CD4-positive, alpha-beta T cell treated with Interleukin-6 for 4 hours (primary cell): ENCODE measurements at places on chromosomes 7 and 10.

DNA sequence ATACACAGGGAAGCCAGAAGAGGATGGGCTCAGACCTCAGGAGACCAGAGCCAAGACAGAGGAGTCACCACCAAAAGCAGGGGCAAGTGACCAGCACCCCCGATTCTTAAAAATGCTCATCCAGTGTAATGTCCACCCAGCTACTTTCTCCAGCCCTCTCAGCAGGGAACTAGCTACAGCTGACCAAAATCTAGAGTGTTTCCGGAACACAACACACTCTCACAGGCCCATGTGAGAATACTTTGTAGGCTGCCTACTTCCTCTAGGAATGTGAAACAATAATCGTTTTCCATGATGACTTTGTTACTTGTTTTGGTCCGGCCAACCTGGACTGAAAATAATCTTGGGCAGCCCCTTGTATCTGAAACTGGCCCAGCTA, 14.5 kb downstream of the PSAP start:
- no peak for DNase-seq

DNA sequence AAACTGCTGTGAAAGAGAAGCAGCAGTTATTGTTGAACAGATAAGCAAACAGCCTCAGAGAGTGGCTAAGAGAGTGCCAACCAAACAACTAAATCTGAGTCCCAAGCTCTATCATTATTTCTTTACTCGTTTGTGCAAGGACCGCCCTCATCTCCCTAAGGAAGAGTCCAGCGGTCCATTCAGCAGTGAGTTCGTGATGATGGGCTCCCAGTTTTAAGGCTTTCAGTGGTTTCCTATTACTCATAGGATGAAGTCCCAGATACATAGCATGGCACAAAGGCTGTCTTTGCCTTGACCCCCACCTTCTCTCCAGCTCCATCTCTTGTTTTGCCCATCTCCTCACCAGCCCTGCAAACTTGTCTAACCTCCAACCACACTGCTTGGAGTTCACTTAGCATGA, 24.3 kb upstream of the PDE1C start:
- no peak for DNase-seq

- no peak for DNase-seq
Measured at GRCh38 chr10:91088300-91089140, 131.9 kb upstream of the PCGF5 start.

GRCh38 chr10:32692174-32692573, 246.2 kb downstream of the CCDC7 start:
- DNase-seq, result no peak

GRCh38 chr7:33614357-33615117, 290.8 kb upstream of the BMPER start:
- no peak for DNase-seq

- no peak for DNase-seq
Measured at GRCh38 chr7:64630496-64630895, 35.4 kb upstream of the ZNF107 start.

GRCh38 chr7:11170863-11171568, 197.3 kb downstream of the PHF14 start:
- no peak for DNase-seq

GRCh38 chr7:4791101-4791737, 15.8 kb downstream of the AP5Z1 start:
- DNase-seq, result no peak

GRCh38 chr10:26513101-26513500, 75.0 kb downstream of the APBB1IP start:
- no peak for DNase-seq

GRCh38 chr7:101575721-101576120, 53.4 kb downstream of the MYL10 start:
- no peak for DNase-seq

- DNase-seq, result no peak
Measured at GRCh38 chr7:43328785-43329380, 216.4 kb downstream of the HECW1 start.

DNA sequence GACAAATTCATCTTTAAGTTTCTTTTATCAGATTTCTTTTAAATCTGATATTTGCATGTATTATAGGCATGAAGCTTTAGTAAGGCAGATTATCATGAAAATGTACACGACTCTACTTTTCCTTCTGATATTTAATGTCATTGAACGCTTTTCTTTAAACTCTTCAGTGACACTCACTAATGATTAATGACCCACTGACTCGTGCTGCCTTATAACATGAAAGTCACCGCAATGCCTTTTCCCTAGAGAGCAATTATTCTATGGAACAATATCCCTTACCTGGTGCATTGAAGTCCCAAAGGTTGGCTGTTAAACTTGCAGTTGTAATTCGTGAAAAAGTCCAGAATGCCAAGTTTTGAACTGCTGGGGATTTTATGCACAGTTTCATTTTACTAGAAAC, 33.4 kb upstream of the HGF start:
- DNase-seq, result no peak

- DNase-seq, result no peak
Measured at GRCh38 chr7:28957064-28957750, 923 bp downstream of the TRIL start.

- DNase-seq, result no peak
Measured at GRCh38 chr7:155652156-155653114, 8.0 kb downstream of the RBM33 start.

- no peak for DNase-seq
Measured at GRCh38 chr7:68785036-68785435, 813.2 kb upstream of the AUTS2 start.

DNA sequence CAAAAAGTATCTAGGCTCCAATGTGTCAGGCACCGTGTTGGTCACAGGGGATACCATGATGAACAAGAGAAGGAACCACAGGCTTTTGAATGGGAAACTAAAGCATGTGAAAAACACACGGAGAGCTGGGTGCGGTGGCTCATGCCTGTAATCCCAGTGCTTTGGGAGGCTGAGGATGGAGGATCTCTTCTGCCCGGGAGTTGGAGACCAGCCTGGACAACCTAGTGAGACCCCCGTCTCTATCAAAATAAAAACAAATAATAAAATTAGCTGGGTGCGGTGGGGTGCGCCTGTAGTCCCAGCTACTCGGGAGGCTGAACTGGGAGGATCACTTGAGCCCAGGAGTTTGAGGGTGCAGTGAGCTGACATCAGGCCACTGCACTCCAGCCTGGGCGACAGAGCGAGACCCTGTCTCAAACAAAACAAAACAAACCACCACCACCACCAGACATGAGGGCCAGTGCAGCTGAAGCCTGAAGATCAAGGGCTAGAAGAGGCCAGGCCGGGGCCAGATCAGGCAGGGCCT, 611 bp upstream of the COPS6 start:
- DNase-seq, result no peak

- DNase-seq, result no peak
Measured at GRCh38 chr10:44902941-44903545, 8.1 kb upstream of the TMEM72 start.

DNA sequence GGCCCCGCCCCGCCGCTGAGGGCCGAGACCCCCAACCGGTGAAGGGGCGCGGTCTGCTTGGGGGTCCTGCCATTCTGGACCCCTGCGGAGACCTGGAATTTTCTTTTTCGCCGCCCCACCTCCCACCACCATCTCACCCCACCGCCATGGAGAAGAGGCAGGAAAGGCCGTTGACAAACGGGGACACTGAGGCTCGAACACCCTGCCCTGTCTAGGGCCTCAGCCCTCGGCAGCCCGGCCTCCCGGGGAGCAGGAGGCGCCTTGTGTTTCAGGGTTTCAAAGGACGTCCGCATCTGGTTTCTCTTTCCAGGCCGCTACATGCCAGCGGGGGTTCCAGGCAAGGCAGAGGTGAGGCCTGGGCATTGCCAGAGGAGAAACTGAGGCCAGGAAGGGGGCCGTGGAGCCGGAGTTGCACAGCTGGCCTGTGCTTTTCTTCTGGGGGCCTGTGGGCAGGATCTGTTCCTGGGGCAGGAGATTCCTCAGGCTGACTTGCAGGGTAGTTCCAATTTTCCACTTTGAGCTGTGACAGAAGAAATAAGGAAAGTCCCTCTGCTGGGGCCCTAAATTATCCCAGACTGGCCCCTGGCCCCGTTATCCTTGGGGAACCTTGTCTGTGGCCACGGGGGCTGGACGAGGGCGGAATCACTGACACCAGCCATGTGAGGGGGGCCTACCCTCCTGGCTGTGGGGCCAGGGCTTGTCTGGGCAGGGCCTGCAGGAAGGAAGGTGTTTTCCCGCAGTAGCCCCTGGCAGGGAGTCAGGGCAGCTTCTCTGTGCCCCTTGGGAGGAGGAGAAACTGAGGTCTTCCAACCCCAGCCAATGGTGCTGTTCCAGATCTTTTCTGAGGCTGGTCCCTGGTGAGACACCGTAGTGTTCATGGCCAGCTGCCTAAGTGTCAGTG, 900 bp upstream of the MICALL2 start:
- no peak for DNase-seq

DNA sequence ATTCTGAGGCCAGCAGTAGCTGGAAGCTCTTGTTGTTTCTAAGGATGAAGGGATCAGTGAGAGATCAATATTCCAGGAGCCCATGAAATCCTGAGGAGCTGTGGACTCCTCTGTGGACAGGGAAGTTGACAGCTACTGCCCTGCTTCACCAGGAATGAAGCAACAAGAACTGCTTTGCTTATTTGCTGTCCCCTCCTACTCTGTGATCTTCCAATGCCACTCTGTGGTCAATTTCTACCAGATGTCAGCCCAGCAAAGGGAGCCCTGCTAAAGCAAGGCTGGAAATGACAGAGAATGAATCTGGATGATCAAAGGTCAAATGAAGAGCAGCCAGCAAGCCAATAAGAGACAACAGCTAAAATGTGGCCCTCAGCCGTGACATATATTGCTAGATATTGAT, 227.5 kb upstream of the CHRM2 start:
- no peak for DNase-seq

GRCh38 chr10:71731791-71732190, 12.2 kb upstream of the C10orf105 start:
- DNase-seq, result no peak

- no peak for DNase-seq
Measured at GRCh38 chr7:131649003-131649541, 92.6 kb upstream of the PODXL start.

GRCh38 chr10:36465604-36466379, 659.6 kb upstream of the ANKRD30A start:
- DNase-seq, result no peak

GRCh38 chr7:140497241-140497769, 18.0 kb upstream of the MKRN1 start:
- no peak for DNase-seq

DNA sequence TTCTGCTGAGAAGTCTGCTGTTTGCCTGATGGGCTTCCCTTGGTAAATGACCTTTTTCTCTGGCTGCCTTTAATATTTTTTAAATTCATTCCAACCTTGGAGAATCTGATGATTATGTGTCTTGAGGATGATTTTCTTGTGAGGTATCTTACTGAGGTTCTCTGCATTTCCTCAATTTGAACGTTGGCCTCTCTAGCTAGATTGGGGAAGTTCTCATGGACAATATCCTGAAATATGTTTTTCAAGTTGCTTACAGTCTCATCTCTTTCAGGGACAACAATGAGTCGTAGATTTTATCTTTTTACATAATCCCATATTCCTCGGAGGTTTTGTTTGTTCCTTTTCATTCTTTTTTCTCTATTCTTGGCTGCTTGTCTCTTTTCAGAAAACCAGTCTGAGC, 208.4 kb downstream of the KIF20B start:
- DNase-seq, result no peak

DNA sequence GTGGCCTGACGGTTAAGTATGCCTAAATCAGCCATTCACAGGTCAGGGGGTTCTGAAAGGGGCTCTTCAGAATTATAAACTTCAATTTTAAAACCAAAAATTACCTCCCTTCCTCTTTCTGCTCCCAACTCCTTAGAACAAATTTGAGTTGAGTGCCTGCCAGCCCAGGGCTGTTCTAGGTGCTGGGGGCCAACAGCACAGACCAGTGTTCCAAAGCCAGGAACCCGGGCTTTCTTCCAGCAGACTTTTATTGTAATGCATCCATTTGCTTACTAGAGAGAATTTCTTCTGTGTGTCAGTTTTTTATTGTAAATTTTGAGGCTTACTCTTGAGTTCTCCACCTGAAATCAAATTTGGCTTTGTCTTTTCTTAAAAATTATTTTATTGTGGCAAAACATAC, 238.5 kb downstream of the CACNB2 start:
- no peak for DNase-seq

DNA sequence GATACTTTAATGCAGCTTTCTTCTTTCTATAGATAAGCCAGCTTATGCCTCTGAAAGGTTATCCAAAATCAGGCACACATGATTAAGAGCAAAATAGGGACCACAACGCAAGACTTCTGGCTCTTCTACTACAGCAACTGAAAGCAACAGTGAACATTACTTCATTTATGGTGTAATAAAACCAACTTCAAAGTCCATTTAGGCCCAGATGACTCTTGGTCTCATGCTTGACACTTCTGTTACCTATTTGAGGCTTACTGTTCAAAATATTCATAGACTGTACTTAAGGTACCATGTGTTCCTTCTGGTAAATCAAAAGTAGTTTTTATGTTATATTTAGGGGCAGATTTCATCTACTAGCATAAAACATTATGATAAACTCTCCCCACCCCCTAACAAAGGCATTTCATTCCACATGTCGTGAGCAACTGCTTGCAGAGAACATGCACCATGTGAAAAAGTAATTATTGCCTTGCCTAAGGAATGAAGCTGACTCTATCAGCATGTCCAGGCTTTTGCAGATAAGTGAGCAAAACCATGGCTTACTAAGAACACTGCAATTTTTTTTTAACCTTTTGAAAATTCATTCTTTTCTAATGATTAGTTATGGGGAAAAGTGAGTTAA, 154.9 kb upstream of the ITGB1 start:
- no peak for DNase-seq

GRCh38 chr10:95841661-95842498, 65.9 kb upstream of the CC2D2B start:
- DNase-seq, result peak; percentile 60

- DNase-seq, result no peak
Measured at GRCh38 chr10:56082169-56082568, 278.9 kb downstream of the ZWINT start.

- no peak for DNase-seq
Measured at GRCh38 chr10:53536322-53536721, 763.7 kb upstream of the MBL2 start.

GRCh38 chr7:84510505-84510904, 315.9 kb upstream of the SEMA3A start:
- no peak for DNase-seq

GRCh38 chr7:125773113-125773785, 843.6 kb upstream of the POT1 start:
- DNase-seq, result no peak
